Stimulated activated CD4-positive, alpha-beta T cell treated with anti-CD3 and anti-CD28 coated beads, Interleukin-12 subunit alpha, Interleukin-12 subunit beta, amount 100 ng/mL, for 48 hours (primary cell): ENCODE measurements at places on chromosomes 3 and 15.

GRCh38 chr3:33426068-33426467 is 14.1 kb downstream of the UBP1 start:
- DNase-seq = no peak

GRCh38 chr3:81214631-81215030 is 546.8 kb downstream of the GBE1 start:
- DNase-seq = no peak

DNA sequence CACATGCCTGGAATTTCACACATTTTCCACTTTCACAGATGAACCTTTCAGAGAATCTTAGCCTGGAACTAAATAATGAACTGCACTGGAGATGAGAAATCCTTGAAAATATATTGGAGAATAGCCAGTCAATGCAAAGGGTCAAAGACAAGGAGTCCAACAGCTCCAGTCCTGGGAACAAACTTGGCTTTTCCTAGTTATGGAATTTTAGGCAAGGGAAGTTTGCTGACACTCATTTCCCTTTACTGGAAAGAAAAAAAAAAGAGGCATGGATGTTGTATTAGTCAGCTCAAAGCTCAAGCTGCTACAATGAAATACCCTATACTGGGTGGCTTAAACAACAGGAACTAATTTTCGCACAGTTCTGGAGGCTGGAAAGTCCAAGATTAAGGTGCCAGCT is 690.8 kb upstream of the ARPP21 start:
- DNase-seq = no peak

DNA sequence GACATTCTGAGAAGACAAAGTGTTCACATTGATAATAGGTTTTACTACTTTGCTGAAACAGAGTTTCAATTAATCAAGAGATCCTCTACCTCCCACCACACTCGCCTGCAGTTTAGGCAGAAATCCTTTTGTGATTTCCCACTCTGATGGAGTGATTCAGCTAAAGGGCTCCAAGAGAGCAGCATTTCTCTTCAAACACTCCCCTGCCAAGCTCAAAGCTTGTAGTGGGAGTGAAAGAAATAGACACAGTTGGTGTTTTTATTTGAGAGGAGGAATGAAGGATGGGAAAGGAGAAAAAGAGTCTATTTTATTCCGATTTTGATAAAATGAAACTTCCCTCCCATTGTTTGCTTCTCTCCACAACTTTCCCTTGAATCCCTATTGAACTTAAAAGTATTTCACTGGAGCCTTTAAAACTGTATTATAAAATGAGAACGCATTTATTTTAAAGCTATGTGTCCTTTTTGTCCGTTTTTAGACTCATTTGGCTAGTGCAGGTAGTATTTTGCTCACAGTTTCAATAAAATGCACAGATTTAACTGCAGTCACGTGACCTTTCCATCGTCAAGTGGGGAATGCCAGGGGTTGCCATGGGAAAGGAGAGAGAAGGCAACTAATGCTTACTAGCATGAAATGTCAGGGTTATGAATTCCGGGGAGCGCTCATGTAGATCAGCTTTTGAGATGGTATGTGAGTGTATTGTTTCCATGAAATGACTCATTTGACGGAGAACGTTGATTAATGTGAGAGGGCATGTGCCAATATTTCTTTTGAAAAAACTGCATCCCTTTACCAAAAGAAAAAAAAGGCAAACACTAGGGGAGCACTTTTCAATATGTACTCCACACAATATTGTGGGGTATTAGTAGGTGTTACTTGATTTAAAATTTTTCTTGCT is 7.7 kb upstream of the OSBPL11 start:
- no peak for DNase-seq
